Stimulated activated CD4-positive, alpha-beta T cell treated with anti-CD3 and anti-CD28 coated beads, Interleukin-15, amount 100 ng/mL, for 24 hours (primary cell): ENCODE measurements at places on chromosomes 7 and 10.
A peak's percentile ranks its signal among the peaks of the same experiment; 100 is the strongest.

- peak; percentile 55 for DNase-seq
These were observed 293.9 kb downstream of the CCDC3 start for GRCh38 chr10:12707461-12708185.

DNA sequence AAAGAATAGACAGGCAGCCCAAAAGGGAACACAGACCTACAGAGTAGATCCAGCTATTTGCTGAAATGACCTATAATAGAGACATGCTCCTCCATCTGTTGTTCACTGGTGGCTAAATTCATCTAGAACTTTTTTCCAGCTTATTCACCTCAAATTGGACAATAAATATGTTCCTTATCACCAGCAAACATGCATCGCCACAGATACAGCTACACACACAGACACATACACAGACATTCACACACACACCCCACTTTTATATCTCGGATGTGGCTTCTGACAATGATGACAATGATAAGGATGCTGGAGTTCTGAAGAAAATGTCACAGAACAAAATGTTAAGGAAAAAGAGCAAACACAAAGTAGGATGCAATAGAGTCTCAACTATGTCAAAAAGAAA, 175.4 kb downstream of the LSM5 start:
- DNase-seq = no peak

DNA sequence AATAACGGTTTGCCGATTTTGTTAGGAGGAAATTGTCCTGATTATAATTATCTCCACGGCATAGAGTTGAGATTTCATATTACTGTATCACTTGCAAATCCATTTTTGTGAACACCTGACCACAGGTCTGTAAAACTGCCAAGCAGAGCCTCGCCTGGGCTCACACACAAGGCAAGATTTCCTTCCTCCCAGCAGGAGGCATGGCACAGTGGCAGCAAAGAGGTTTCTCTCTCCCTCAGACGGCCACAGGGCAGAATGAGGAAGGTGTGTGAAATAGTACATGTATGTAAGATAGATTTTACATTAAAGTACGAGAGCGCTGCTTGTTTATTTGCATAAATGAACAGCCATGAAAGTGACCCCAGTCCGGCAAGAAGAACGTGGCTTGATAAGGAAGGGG, 130.1 kb downstream of the CELF2 start:
- DNase-seq = no peak

DNA sequence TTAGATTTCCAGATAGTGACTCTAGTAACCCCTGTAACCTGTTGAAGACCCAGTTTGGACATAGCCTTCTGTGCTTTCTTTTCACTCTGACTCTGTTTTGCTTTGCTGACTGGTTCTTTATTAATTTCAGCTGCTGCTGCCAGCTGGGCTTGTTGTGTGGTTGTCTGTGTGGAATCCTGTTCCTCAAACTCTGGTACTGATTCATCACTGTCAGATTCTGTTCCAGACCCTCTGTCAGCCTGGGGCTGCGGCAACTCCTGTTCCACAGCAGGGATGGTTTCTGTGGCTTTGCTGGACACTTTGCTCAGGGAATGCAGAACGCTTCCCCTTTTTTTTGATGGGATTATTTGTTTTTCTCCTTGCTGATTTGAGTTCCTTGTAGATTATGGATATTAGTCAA, 104.9 kb downstream of the SEC23IP start:
- DNase-seq = no peak

DNA sequence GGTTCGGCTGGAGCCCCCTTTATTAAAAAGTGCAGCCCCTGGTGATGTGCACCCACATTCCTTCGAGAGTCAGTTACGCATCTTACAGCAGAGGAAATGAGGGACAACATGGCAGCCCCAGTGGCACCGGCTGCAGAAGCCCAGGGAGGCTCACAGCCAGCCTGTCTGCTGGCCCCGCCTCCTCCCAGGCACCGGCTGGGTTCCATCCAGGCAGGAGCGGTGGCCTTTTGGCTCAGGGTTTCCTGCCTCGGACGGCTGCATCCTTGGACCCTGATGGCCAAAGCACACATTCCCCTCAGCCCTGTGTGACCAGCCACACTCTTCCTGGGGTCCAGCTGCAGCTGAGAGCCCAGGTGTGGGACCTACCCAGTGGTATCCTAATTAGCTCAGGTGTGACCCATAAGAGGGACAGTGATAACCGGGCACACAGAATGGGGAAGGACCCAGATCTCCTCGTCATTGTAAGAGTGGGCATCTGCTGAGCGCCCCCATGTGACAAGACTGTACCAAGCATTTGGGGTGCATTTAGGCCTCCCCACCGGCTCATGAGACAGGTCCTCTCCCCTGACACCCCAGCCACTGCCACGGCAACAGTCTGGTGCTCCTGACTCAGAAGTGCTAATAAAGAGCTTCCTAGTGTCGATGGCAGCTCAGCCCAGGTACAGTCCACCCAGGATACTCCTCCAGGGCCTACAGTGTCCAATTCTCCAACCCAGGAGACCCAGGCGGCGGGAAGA, 63.3 kb upstream of the CHST15 start:
- no peak for DNase-seq

DNA sequence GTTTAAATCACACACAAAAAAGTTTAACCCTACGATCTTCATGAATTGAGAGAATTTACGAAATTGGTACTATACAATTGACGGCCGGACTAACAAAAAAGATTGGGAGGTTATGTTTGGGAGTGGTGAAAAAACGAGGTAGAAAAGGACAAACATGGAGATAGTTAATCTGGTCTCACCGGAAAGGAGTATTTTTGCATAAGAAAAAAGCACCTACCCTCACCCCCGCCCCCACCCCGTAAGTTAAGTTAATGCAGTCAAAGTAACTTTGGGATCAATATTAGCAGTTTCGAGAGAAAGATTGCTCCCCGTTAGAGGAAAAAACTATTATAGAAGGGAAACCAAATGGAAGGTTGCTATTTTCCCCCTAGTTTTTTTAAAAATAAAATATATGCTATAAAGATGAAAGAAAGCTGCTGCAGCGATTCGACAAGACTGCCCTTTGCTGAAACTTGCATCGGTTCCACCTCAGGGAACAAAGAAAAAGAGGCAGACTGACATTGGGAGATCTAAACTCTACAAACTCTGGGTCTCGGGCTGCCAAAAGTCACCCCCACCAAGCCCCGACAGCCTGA, 3.5 kb downstream of the SP8 start:
- DNase-seq = no peak

GRCh38 chr10:34960983-34961382, 129.2 kb downstream of the CUL2 start:
- DNase-seq = no peak

DNA sequence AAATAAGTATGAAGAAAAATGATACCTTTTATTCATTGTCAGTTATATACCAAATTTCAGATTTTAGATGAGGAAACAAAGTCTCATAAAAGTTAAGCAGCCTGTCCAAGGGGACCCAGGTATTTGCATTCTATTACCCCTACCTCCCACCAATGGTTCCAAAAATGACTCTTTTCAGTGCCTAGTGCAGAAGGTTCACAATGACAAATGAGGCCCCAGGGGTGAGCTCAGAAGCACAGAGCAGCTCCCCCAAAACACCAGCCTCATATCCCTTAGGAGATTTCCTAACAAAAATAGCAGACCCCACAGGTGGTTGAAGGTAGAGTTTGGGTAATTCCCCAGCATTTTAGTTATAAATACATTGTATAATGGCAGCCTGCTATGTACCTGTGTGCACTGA, 168.6 kb downstream of the REEP3 start:
- no peak for DNase-seq

DNA sequence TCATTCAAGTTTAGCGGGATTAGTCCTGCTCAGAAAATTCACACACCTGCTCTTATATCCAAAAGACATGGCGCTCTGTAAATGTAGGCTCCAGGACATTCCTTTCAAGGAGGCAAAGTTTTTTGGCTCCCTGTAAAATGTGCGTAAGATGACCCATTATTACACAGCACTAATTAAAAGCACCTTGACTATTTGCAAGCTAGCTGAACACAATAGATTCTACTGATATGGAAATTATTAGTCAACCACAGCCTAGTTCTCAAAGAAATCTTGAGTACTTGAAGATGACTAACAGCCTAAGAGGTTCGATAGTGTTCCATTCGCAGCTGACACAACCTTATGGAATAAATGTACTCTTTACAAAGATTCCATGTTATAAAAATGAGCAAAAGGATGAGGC, 175.2 kb downstream of the BMPER start:
- no peak for DNase-seq

DNA sequence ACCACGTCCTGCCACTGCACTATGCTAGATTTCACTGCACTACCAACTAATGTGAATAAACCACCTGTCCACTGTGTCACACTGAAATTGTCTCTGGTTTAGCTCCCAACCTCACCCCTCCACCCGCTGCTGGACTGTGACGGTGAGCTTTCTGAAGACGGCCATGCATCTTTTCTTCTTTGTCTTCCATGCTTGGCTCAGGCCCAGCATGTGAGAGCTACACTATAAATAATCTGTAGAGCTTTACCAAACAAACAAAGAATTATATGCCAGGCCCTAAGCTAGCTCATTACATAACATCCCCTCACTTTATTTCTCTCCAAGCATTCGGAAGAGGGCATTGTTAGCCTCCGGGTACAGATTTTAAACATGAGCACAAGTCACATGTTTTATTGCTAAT, 633.2 kb downstream of the TNS3 start:
- no peak for DNase-seq

DNA sequence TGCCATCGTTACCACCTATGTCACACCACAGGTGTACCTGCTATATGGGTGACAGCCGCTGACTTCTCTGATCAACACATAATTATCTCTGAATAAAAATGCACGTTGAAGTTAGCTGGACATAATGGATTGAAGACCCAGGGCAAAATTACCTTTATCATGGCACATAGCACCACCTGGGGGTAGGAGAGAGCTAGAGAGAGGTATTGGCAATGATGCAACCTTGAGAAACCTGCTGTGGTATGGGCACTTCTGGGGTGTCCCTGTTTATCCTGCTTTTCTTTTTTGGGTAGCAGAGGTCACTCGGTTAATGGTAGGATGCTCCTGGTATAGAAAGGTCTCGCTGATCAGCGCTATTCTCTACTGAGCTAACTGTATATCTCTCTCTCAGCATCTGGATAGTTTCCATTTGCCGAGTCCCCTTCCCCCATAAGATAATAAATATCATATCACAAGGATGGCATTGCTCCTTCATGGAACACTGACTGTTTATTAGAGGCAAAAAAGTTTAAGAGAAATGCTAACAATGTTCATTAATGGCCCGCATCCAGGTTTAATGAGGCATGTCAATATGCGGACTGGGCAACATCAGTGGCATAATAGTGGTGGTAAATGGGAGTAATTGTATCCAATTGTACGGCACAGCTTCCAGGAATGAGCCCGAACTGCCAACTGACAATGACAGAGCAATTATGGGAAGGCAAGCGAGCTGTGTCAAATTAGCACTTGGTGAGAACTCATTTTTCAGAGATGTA, 323.1 kb downstream of the TFEC start:
- DNase-seq = no peak

DNA sequence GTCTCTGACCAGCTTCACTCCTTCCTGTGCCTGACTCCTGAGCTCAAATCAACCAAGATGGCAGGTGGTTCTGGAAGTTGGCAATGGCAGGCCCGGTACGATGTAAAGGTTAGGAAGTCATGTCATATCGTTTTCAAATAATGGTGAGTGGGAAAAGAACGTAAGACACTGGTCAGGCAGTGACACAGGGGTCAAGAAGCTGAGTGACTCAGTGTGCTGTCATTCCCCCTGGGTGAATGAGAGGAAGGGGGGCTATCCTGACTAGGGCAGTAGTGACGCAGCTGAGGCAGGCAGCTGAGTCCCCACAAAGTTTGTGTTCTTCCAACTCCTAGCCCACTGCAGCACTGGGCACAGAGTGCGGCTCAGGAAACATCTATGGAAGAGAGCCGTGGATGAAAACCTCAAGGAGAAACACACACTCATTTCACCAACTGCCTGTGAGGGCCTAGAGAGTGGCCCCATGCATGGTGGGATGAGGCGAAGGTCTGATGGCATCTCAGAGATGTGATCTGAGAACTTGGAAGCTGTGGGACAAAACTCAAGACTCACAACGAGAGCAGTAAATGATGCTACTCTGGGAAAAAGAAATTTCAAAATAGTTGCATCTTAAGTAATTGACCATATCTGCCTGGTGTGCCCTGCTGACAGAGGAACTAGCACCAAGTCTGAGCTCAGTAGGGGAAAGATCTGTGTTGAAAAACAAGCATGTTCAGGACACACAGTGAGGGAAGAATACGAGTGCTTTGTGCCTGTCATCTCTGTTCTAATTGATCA, 23.2 kb downstream of the CREB3L2 start:
- DNase-seq = no peak

- no peak for DNase-seq
These were observed 5.2 kb downstream of the IFIT5 start for GRCh38 chr10:89419548-89419947.

DNA sequence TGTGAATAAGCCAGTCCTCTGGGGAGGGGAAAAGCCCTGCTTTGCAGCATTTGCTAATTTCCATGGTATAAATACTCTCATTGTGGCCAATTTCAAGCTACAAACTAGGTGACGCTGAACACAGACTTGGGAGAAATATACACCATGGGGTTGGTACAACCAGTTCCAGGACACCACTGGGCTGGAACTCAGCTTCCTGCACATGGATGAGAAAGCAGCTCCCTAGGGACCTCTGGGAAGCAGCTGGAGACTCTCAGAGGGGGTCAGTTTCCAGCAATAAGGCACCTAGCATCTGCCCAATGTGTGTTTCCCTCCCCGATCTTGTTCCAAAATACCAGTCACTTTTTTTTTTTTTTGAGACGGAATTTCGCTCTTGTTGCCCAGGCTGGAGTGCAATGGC, 56.8 kb upstream of the WDR11 start:
- DNase-seq = no peak

- no peak for DNase-seq
These were observed 507.3 kb upstream of the AUTS2 start for GRCh38 chr7:69090936-69091335.

- DNase-seq = no peak
These were observed 15.3 kb upstream of the ADAMTS14 start for GRCh38 chr10:70657041-70657440.

DNA sequence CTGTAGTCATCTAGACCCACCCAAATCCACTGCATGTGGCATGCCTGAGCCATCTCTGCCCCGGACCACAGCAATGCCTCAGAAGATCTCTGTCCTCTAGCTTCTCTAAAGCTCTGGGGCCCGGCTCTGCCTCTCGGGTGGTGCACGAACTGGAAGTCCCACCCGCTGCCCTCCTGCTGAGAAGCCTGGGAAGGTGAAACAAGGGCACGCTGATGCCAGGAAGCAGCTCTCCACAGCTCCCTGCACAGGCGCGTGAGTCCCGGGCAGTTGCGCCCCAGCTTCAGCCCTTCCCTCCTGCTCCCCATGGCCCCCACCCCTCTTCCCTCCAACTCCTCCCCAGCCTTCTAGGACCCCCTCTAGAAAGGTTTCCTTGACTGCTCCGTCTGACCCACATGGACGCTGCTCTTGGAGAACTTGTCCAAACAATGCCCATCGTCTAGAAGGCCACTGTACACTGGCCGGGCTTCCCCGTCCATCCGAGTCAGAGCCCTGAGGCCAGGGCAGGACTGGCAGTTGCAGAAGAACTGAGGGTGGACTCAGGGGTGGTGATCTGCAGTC, 12.8 kb downstream of the KCNH2 start:
- DNase-seq = no peak

- DNase-seq = peak; percentile 12
These were observed 391.9 kb upstream of the NPVF start for GRCh38 chr7:25619963-25620799.

GRCh38 chr7:158396301-158396905, 191.2 kb downstream of the PTPRN2 start:
- no peak for DNase-seq
